ENCODE measurements at places on chromosomes 5 and 9.

- no peak for DNase-seq
Observed at GRCh38 chr5:73673161-73673591, 47.2 kb downstream of the ARHGEF28 start.

DNA sequence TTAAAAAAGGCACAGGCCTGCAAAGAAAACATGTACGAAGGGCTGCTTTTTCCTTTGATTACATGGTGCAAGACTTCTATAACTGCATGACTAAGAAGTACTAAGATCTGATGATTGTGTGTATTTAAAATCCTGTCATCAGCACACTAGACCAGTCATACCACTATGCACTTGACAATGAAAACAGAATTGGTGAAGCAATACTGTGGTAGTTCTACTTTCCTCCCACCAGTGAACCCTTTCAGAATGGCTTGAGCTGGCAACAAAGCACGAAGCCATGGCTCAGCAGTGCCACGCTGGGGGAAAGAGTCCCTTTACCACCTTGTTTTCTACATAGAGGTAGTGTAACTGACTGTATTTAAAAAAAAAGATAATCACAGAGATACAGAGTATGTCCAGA is 49.0 kb upstream of the POU5F2 start:
- DNase-seq = no peak

GRCh38 chr5:146751781-146752401 is 126.7 kb downstream of the PPP2R2B start:
- DNase-seq = peak; percentile 15

DNA sequence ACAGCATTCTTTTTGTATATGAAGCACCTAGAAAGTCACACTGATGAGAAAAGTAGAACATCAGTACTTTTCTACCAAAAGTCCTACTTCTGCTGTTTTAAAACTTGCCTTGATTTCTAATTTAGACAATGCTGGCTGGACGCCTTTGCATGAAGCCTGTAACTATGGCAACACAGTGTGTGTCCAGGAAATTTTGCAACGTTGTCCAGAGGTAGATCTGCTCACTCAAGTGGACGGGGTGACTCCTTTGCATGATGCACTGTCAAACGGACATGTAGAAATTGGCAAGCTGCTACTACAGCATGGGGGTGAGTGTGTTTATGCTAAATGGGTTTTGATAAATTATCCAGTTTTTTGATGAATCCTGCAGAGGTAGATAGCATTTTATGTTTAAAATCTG is 73.5 kb downstream of the SLF1 start:
- no peak for DNase-seq

DNA sequence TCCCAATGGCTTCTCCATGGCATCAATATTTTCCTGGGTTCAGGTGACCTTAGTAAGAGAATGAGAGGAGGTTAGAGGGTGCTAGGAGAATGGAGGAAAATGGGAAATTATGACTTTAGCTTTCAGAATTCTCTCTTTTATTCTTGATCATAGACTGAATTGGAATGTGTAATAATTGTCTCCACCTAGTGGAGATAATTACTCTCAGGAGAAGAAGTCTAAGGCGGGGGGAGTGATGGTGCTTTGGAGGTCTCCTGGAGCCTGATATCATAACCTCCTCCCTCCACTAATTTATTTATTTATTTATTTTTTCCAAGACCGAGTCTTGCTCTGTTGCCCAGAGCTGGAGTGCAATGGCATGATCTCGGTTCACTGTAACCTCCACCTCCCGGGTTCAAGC is 221.3 kb downstream of the GRIA1 start:
- no peak for DNase-seq

GRCh38 chr9:124480621-124480981 is 26.6 kb downstream of the NR5A1 start:
- peak; percentile 42 for DNase-seq

DNA sequence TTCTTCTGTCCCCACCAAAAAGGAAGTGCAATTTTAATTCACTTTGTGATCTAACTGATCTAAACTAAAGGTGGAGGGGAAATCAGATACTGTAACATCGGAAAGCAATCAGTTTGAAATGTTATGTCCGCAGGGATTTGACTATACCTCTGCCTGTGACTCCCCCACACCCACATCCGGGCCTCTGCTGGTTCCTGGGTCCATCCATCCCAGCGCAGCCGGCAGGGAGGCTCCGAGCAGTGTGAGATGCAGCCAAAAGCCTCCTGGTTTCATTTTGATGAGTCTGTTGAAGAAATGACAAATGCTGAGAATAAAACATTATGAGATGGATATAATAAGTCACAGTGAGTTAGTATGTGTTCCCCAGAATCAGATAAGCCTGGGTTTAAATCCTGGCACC is 8.6 kb downstream of the FSTL4 start:
- DNase-seq = no peak

DNA sequence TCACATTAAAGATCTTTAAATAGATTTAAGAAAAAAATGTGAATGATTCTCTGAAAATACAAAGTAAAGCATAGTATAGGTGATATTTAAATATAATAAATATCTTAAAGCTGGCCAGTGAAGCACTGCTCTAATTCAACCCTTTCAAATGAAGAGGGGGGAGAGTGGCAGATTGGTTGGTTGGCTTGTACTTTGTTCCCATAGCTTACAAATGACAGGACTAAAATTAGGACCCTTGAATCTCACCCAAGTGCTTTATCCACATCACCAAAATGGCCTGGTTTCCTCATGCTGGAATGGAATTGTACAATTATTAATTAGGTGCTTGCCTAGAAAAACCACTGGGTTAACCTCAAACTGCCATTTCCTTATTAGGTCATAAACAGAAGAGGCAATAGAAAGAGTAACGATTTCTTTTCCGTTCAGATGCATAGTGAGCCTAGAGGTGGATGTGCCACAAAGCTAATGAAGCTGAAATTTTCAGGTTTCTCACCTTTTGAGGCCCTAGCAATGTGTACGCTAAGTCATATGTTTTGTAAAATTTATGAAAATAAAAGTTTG is 354.5 kb upstream of the CDH6 start:
- no peak for DNase-seq

- no peak for DNase-seq
Observed at GRCh38 chr5:174521449-174521848, 202.9 kb upstream of the MSX2 start.

GRCh38 chr9:106916466-106917235 is 53.7 kb downstream of the ZNF462 start:
- no peak for DNase-seq

- DNase-seq = no peak
Observed at GRCh38 chr9:134010310-134011173, 14.7 kb upstream of the BRD3OS start.

DNA sequence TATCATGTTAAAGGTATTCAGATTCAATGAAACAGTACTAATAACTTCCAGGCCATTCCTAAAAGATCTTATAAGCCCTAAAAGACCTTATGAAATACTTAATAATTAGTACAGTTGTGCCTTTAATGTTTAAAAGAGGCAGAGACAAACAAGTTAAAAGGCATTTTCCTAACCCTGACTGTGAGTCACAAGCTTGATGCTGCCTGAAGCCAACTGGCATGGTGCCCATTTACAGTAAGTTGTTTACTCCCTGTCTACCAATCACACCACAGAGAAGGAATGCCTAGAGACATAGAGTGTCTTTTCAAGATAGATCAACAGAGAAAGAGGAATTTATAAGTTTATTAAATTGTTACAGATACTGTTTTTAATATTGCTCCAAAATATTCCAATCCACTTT is 47.8 kb downstream of the NR3C1 start:
- DNase-seq = no peak

DNA sequence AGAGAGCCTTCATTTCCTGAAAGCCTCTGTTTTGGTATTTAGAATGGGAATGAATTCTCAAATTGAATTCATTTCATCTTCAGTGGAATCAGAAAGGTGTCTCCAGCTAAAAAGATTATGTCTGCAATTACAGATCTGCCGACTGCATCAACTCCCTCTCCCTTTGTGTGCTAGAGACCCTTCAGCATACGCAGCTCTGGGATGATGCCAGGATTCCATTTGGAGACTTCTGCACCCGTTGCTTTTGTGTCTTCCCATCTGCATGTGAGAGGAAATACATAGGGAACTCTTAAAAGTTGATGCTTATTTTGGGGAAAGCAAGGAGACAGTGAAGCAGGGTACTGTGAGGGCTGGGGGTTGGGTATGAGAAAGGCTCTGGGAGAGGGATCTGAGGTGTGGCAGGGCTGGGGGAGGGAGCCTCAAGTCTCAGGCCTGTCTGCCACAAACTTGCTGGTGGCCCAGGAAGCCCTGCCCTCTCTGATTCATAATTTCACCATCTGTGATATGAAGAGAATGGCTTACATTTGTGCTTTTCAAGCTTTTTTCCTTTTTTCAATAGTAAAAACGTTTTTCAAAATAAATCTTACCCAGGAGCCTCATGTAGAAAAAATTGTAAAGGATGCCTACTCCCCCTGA is 89.7 kb upstream of the SAP30L start:
- DNase-seq = no peak

- DNase-seq = no peak
Observed at GRCh38 chr5:43774881-43775399, 172.0 kb downstream of the NNT start.

DNA sequence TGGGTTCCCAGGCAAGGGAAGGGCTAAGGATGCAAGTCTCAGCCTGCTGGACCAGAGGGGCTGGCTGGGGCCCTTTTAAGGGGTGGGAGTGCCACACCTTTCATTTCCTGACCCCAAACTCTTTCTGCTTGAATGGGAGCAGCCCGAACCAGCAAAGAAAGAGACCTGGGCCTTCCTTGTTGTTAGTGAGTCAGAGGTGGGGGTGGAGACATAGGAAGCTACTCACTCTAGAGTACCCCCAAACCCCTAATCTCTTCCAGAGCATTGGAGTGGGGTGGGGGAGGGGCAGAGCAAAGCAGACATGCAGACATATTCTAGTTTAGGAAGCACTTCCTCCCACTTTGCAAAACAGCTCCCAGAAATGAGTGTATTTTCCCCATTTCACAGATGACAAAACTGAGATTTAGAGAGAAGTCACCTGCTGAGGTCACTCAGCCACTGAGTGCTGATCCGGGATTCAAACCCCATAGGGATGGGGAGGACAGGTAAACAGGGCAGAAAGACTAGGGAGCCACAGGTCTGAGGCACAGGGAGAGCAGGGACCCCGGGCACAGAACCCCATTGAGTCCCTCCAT is 6.0 kb upstream of the AQP3 start:
- no peak for DNase-seq

- peak; percentile 75 for DNase-seq
Observed at GRCh38 chr5:1488882-1489680, 34.7 kb downstream of the LPCAT1 start.

GRCh38 chr5:64834037-64834436 is 65.3 kb downstream of the CWC27 start:
- no peak for DNase-seq

- DNase-seq = no peak
Observed at GRCh38 chr9:92187390-92187789, 72.2 kb upstream of the SPTLC1 start.

DNA sequence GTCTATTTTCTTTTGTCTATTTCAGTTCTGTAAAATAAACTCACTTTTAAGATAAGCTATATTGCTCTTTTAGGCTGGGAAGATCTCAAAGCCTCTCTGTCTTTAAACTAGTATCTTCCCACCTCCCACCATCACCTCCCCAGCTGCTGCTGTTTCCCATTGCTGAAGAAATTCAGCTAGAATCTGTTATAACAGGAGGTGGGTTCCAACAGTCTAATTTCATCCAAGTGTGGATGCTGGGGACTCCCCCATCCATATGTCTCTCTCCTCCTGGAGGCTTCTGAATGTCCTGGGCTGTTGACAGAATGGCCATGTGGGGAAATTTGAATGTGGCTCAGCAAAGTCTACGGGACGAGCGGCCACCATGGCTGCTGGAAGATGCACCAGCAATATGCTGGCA is 301.0 kb downstream of the RASEF start:
- DNase-seq = no peak

GRCh38 chr5:61563401-61563800 is 231.3 kb downstream of the ZSWIM6 start:
- DNase-seq = no peak

DNA sequence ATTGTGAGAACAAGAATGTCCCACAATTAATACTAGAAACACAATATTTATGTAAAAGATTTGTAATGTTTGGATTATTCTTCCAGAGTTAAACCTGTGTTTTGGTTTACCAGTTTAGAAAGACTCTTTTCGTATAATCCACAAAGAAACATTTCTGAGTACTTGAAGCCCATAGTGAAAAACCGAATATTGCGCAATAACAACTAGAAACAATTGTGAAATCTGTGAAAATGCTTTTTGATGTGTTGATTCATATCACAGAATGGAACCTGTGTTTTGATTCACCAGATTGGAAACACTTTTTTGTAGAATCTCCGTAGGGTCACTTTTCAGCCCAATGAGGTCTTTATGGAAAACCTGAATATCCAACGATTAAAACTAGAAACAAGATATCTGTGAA is 386.2 kb downstream of the PRDM9 start:
- no peak for DNase-seq

- DNase-seq = no peak
Observed at GRCh38 chr9:715300-715699, 126.2 kb upstream of the DMRT1 start.

GRCh38 chr5:16544607-16545374 is 72.0 kb downstream of the RETREG1 start:
- no peak for DNase-seq

- no peak for DNase-seq
Observed at GRCh38 chr9:105841562-105841961, 147.2 kb downstream of the TMEM38B start.

DNA sequence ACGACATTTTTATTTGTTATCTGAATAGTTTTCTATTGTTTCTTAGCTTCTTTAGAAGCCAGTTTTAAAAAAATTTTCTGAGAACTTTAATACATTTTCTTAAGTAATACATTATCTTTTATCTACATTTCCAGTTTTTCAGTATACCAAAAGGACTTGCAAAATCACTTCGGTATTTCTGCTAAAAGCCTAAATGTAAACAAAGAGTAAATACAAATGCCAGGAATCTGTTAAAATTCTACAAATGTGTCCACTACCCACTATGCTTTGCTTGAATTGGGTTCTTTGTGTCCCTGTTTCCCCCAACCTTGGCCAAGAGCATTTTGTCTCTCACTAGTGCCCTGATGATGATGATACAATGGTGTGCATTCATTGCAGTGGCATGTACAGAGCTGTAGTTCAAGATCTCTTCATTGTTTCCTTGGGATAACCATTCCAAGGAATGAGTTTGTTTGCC is 611.2 kb downstream of the NR2F1-AS1 start:
- no peak for DNase-seq

GRCh38 chr5:163978897-163979296 is 473.5 kb downstream of the MAT2B start:
- DNase-seq = no peak

GRCh38 chr5:58191443-58191842 is 268.4 kb downstream of the PLK2 start:
- DNase-seq = no peak

- DNase-seq = no peak
Observed at GRCh38 chr5:97042996-97043395, 99.4 kb downstream of the LIX1 start.
